ENCODE measurements at places on chromosomes 5 and 9.

GRCh38 chr5:126888175-126888574 lies 111.2 kb downstream of the LMNB1 start:
- no peak for DNase-seq

GRCh38 chr5:138784590-138784989 lies 31.4 kb downstream of the CTNNA1 start:
- DNase-seq: no peak

DNA sequence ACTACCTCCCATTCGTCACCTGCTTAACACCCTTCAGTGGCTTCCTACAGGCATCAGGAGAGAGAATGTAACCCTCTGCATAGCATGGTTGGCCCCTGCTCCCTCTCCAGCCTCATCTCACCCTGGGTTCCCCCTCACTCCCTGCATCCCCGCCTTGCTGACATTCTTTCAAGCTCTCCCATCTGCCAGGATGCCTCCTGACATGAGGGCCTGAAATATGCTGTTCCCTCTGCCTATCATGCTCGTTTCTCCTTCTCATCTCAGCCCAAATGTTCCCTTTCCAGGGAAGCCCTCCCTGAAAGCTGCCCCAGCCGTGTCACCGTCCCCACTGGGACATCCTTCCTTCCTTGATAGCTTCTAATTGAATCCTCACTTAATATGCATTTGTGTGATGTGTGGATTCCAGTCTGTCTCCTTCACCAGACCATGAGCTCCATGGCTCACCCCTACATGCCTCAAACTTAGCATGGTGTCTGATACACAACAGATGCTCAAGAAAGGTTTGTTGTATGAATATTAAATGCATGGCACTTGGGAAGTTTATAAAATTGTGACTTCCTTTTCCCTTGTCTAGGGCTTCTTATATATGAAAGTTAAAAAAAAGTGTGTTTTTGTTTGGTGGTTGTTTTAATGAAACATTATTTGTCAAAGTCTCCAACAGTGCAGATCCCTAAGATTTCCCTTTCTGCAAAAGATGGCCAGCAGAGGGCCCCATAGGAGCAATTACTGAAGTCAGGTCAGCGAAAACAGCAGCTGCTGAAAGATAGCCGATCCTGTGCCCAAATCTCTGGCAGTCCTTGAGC lies 7.3 kb upstream of the C5orf58 start:
- DNase-seq: no peak

DNA sequence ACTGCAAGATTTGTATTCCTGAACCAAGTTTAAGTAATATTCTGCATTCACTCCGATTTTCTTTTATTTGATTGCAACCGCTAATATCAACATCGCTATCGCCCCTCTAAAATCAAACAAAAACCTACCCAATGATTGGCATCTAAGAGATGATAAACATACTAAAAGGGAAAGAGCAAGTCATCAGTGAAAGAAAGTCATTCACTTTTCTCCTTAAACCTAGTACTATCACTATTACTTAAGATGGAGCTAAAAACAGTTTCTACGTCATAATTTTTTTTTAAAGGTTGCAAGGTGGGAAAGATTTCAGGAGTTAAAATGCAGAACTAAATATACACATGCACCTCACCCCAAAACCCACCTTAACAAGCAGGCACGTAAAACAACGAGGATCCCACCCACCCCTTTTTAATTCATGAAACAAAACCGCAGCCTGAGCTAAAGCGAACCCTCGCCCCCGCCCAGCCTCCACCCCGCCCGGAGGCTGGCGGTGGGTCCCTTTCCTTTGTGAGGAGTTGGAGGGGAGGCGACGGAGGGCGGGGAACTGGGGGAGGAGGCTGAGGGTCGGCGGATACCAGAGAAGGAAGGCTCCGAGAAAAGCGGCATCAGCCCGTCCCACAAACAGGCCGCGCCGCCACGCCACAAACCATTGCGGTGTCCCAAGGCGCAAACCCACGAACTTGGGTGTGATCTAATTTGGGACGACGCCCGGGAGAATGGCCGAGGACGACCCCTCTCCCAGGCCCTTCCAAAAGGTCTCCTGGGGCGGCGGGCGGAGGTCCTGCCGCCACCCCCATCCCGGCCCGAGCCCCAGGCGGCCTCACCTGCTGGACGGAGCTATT lies 861 bp downstream of the UBQLN1 start:
- no peak for DNase-seq

GRCh38 chr5:78662323-78662722 lies 13.8 kb upstream of the LHFPL2 start:
- no peak for DNase-seq

DNA sequence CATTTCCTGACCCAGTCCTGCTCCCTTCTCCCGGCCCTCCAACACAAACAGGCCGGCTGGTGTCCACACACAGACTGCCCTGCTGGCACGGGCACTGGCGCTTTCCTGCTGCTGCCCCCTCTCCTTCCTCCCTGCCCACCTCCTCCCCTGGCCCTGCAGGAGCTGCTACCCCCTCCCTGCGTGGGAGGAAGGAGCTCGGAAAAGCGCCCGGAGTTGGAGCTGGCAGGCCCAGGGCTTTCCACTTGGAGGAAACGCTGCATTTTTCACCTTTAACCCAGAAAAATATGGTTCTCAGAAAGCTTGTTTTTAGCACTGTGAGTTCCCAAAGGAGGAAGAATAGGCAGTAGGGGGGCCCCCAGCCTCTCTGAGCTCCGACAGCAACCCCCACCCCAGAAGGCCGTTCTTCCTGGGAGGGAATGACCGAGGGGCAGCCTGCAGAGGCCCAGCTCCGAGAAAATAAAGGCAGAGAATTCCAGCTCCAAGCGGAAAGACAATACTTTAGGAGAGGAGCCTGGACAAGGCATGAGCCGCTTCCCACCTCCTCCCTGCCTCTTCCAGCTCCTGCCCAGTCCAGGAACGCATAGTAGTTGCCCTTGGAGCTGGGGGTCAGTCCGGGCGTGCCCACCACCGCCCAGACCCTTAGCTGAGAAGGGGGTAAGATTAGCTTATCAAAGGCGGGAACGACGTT lies 88.9 kb downstream of the LIFR start:
- DNase-seq: peak; percentile 83

DNA sequence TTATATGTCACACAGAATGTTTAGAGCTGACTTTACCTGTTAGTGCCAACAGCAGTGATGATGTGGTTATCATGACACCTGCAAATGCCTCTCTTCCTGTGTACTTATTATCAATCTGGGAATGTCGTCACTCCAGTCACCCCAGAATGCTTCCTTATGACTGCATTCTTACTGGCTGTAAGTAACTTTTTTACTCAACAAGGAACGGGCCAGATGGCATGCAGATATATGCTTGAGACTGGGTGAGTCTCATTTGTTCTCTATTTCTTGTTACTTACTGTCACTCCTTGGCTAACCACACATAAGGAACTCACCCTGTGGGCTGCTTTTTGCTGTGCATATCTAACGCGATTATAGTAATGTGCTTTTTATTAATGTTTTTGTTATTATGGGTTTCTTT lies 385.5 kb upstream of the MEF2C start:
- DNase-seq: no peak

DNA sequence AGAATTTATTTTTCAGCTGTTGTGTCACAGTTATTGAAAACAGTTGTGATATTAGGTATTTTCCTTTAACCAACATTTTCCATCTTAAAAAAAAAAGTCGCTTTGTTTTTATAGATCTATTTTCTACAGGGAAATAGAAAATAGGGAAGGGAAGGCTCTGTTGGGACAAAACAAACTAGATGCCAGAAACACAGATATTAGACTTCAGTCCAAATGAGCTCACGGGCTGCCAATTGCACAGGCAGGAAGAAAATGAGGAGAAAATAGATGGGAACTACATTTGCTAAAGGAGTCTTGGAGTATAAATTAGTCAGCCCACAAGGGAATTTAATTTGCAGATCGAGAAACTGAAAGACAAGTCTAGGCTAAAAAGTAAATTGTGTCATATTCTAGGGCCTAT lies 21.4 kb upstream of the ISOC1 start:
- no peak for DNase-seq

DNA sequence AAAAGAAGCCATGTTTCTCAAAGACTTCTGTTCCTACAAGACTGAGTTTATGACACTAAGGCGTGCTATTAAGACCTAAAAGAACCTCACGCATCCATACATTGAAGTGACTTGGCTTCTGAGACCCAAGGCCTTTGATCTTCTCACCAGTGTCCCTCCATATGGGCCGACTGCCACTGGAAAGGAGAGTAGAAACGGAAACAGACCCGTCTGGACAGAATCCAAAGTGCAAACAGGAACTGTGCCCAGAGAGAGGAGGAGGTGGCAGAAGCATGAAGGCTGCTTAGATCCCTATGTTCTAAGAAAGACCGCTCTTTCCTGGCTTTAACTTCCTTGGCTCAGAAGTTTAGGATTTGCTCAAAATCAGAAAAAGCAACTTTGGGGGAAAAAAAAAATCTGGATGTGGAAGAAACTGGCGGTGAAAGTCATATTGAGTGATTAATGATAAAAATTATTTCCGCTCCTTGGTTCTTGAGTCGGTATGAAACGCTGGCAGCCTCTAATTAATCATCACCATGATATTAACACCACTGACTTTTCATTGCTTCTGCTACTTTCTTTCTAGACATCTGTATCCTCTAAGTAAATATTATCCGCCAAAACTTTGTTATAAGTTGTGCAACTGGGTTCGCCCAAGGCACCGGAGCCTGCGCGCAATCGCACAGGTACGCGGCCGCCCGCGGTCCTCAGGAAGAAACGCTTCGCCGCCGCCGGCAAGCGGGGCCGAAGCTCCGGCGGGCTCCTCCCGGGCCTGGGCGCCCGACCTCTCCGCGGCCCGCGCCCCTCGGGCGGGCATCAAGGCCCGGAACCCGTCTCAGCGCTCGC lies 726 bp downstream of the DAP start:
- DNase-seq: peak; percentile 13
